ENCODE measurements at places on chromosomes 2 and 18.

- DNase-seq = no peak
These were observed 19.2 kb upstream of the ASXL2 start for GRCh38 chr2:25897506-25897905.

DNA sequence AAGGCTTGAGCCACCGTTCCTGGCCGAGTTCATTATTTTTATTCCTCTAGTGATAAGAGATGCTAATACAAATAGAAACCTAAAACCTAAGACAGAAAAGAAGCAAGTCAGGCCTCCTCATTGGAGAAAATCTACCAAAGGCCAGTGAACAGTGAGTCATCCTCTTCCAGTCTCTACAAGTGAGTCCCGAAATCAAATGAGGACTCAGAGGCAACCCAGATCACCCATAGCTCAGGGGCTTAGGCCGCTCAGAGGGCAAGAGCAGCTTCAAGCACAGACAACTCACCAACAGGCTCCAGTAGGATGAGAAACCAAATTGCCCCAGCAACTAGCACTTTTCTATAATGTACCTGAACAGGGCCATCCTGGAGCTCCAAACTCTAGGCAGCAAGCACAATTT, 42.7 kb upstream of the ACMSD start:
- no peak for DNase-seq

DNA sequence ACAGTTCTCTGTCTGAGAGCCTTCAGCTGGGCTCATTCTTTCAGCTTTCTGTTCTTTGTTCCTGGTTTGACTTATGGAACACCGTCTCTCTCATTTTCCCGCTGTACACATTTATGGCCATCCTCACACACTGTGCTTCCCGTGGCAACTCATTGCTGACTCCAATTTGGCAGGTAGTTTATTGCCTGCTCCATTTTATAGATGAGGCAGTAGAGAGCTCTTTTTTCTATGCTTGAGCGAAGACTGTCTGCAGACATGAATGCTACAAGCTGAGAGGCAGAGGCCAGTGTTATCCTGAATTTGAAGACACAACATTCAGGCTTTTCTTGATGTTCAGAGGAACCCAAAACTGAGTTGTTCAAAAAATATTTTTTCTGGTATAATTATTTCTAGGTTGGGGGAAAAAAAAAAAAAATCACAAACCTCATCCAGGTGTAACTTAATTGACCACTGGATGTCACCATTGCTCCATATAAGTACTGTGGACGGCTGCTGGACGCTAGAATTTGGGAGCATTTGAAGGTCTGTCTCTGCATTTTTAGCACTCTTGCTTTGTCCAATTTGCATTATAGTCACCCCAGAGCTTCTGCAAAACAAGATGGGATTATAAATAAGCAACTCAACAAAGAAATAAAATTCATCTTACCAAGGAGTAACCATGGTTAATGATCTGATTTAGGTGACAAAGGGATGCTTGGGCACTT, 83.5 kb downstream of the HRH4 start:
- DNase-seq = no peak

- DNase-seq = no peak
These were observed 35.0 kb downstream of the AFF3 start for GRCh38 chr2:100107440-100107839.
